Activated CD4-positive, alpha-beta T cell treated with anti-CD3 and anti-CD28 coated beads, Interleukin-10, Interleukin-2, amounts not matched to agents 100 ng/mL and 50 ng/mL, durations not matched to agents 16 hours and 8 hours (primary cell): ENCODE measurements at places on chromosomes 5 and 9.
A peak's percentile ranks its signal among the peaks of the same experiment; 100 is the strongest.

DNA sequence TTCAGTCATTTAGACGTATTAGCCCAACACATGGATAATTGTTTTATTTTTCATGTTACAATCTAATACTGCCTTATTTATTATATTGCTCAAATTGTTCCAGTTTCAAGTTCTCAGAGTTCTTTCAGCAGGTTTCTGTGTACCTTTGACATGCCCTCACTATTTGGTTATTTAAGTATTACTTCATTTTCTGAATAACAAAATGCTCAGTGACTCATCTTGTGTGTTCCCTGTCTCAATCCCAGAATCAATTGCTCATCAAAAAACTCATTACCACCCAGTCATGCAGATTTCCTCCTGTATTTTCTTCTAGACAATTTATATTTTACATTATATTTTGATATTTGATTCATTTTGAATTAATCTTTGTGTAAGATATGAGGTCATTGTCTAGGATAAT is 562.6 kb downstream of the ANXA1 start:
- DNase-seq, result no peak

DNA sequence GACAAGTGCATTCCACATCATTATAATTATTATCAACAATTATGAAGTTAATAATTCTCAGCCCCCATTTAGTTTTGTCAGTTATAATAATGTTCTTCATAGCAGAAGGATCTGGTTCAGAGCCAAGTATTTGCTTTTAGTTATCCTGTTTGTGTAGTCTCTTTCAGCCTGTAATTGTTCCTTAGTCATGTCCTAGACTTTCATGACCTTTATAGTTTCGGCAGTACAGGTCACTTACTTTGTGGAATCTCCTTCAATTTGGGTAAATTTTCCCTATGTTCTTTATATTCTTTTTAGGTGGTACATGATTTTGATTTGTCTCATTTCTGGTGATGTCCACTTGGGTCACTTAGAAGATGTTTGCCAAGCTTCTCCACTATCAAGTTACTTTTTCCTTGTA is 34.3 kb downstream of the UBE2R2 start:
- no peak for DNase-seq

GRCh38 chr5:133610489-133611356 is 1.6 kb downstream of the FSTL4 start:
- DNase-seq, result peak; percentile 45

DNA sequence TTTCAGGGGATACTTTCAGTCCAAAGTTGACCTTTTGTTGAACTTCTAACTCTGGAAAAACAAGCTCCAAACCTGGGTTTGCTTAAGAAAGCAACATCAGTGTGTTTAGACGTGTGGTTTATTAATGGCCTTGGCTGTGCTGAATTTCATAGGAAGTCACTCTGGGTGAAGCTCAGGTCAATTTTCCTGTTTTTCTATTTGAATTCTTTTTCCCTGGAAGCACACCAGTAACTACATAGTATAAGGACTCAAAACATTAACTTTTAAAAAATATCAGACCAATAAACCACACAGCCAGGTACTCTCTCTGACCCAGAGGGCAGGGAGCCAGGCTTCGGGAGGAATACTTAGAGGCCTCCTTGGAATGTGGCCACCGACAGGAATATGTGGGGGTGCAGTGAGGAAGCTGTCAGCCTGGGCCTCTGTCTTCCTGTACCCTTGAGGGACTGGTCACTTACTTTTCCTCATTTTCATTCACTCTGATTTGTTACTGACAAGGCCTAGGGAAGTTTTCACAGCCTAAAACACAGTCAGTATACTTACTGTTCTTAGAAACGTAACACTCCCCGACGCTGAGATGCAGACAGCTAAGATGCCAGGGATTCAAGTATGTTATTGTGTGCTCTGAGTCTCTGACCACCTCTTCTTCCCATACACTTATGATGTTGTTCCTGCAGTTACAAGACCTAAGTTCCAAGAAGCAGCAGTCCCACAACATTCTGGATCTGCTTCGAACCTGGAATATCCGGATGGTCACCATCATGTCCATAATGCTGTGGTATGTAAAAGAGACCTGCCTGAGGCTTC is 18.9 kb downstream of the SLC22A5 start:
- no peak for DNase-seq

- DNase-seq, result no peak
Measured at GRCh38 chr9:91655658-91656057, 232.0 kb upstream of the NFIL3 start.

DNA sequence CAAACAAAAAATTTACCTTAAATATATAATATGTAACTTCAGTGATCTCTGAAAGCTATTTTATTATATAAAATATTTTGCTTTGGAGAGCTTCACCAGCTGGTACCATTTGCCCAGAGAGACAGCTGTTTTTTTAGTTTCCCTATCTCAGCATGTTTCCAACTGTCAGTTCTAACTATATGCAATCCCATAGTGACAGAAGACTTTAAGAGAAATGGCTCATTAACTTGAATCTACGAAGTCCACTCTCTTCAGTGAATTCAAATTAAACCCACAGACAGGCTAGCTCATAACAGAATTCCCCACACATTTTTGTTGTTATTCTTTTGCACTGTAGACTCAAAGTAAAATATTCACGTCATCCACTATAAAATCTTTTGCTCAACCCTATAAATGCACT is 251.8 kb upstream of the POU5F2 start:
- DNase-seq, result no peak

DNA sequence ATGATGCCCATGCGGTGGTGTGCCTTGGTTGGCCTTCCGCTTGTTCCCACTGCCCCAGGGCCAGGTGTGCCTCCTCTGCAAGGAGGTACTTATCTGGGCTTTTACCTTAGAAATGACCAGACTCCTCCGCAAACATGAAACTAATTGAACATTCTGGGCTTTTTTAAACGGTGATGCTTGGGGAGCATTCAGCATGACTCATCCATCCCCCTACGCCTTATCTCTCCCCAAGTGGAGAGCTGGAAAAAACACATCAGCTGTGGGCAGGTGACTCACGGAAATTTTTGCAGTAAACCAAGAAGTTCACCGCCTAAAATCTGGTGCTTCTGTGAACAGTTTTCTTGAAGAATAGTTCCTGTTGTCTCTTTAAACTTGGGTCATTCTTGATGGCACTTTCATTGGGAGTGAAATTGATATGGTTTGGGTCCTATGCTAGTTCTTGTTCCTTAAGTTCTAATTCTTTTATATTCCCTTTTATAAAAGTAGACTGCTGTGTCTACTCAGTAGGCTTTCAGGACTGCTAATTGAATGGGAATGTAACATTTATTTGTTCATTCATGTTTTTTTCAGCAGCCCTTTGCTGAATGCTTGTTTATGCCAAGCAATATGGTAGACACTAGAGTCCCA is 39.6 kb downstream of the SFXN1 start:
- peak; percentile 90 for DNase-seq

GRCh38 chr9:110455860-110456259 is 118.2 kb upstream of the TXNDC8 start:
- DNase-seq, result no peak

- no peak for DNase-seq
Measured at GRCh38 chr5:109786206-109786855, 96.6 kb downstream of the MAN2A1 start.

DNA sequence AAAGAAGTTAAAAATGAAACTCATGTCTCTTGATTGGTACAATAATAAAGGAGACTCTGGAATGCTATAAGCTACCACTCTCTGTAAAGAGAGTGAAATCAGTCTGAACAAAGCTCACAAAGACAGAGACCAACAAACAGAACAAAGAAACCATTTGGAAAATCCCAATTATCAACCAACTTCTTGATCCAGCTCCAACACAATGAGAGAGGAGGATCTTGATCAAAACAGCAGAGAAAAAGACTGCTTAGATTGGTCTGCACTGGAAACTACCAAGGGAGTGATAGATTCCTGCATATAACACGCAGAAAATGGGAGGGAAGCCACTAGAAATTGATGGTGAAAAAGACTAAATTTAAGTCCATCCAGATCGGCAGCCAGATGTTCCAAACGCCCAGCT is 23.1 kb upstream of the RNF38 start:
- no peak for DNase-seq

DNA sequence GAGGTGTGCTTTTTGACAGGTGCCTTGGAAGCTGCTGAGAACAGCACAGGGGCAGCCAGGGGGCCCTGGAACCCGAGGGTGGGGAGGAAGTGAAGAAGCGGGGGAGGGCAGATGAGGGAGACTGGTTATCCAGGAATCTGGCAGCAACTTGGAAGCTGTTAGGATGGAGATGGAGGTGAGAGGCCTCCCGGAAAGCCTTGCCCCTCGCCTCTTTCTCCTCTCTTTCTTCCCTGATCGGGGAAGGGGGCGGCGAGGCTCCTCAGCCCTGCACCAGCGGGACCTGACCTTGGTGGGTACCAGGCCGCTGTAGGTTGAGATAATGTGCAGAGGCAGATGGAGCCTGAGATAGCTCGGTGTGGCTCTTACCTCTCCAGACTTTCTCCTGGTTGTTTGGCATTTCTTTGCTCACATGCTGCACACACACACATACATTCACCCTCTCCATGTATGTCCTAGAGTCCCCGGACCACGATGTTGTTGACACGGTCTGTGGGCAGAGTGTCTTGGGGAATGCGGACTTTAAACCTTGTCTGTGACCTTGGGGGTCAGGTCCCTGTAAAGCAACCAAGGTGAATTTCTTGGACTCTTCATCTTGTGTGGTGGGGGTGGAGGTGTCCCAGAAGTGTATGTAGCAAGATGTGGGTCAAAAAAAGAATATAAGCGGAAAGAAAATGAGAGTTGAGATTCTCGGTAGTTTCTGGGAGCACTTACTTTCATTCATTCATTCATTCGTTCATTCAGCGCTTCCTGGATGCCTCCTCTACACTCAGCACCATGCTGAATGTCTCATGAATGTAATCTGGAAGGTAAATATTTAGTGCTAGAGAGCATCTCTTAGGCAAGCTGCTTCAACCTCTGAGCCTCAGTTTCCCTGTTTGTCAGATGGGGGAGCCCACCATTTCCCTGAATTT is 1.6 kb downstream of the WWC1 start:
- no peak for DNase-seq

- no peak for DNase-seq
Measured at GRCh38 chr9:128175726-128176125, 15.6 kb downstream of the CIZ1 start.

DNA sequence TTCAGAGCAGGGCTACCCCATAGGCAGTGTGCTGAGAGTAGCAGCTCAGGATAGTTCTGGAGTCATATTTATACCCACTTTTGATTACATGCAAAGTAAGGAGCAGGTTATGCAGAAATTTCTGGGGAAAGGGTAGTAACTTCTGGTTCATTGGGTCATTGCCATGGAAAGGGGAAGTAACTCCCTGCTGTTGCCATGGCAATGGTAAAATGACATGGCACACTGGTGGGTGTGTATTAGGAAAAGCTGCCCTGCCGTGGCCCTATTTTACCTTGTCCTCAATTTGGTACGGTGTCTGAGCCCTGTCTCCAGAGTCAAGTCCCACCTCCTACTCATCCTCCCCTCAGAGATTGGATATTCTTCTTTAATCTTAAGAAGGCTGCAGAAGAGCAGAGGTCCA is 526.7 kb upstream of the TYRP1 start:
- no peak for DNase-seq

DNA sequence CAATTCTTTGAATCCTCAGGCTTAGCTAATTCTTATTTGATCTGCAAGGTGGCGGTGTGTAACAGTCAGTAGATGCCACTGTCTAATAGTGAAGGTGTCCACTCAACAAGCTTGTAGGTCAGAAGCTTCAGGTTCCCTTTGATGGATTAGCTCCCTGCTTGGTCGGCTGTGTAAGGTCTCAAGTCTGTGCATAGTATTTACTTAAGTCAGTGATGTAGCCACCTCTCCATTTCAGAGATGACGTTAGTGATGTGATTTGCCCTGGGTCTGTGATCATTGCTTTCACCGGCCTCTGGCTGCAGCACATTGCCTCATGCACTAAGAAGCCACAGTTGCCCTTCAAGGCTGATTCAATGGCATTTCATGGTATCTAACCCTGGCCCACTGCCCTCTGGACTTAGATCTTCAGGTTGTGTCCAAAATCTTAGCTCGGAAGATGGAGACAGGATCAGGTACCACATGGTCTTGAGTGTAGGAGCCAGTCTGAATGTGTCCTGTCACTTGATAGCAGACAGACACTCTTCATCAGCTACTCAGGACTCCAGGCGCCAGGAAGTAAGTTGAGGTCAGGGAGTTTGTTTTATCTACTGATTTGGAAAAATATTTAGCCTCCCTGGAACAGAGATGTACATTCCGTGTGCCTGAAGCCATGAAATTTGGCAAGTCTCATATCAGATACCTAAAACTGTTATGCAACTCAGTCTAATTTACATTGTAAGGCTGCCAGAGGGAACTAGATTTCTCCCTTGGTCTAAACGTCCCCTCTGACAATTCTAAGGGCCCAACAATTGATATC is 42.9 kb downstream of the SUB1 start:
- DNase-seq, result no peak

DNA sequence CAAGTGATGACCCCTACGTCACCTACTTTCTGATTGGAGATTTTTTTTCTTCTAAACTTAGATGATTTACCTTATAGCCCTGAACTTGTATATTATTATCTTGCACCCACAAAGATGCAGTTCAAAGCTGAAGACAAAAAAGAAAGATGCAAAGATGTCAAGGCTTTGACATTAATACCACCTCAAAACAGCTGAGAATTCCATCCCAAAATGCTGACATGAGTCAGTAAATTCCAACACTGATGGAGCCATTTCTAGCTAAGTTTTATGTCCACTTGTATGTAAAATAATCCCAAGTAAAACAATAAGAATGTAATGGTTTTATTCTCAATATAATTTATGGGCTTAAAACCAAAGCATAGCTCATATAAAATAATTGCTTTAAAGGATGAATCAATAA is 91.5 kb upstream of the CDH9 start:
- no peak for DNase-seq

DNA sequence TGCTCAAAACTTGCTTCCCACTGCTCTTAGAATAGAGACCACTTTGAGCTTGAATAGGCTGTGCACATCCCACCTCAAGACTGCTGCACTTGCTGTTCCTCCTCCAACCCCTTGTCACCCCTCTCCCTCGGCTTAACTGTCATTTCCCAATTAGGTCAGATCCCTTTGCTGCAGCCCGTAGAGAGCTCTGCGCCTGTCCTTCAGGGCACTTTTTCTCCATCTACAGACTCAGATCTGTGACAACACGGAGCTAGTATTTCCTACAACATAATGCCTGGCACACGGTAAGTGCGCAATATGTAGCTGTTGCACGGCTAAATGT is 485 bp upstream of the HABP4 start:
- DNase-seq, result no peak

DNA sequence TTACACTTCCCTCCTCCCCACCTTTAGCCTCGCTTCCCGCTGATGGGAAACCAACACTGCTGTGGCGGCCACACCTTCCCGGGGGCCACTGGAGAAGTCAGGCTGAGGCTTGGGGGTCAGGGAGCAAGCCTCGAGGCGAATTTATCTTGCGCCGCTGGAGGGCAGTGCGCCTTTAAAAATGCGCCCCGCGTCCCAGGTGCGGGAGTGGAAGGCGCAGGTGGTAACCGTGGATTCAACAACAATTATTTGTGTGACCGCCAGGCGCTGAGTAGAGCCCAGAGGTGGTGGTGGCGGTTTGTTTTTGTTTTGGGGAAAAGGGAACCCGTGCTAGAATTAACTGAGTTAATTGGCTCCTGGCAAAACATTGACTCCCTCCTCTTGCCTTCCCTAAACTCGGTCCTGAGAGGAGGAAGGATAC is 1.1 kb downstream of the CFAP77 start:
- DNase-seq, result peak; percentile 72

GRCh38 chr5:38751103-38751502 is 94.7 kb upstream of the OSMR start:
- DNase-seq, result no peak

GRCh38 chr5:149855366-149855765 is 89.2 kb downstream of the PDE6A start:
- no peak for DNase-seq
